ENCODE measurements at places on chromosomes 3 and 15.
A peak's percentile ranks its signal among the peaks of the same experiment; 100 is the strongest.

DNA sequence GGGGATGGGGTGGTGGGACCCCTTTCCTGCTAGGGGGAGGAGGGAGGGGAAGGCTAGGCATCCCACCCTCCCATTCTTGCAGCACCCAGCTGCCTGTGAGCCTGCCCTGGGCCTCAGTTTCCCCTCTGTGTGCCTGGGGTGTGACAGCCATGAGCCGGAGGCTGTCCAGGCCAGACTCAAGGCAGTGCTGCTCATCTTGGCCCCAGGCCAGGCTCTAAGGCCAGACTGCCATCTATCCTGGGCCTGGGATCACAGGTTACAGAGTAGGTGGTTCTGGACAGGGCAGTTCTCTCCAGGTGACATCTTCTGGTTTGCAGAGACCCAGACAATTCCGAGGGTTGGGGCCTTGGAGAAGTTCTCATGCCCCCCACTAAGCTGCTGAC lies 3.3 kb upstream of the VILL start:
- DNase-seq, result no peak

- peak; percentile 92 for DNase-seq
Measured at GRCh38 chr3:53842436-53843194, 3.6 kb downstream of the CHDH start.

DNA sequence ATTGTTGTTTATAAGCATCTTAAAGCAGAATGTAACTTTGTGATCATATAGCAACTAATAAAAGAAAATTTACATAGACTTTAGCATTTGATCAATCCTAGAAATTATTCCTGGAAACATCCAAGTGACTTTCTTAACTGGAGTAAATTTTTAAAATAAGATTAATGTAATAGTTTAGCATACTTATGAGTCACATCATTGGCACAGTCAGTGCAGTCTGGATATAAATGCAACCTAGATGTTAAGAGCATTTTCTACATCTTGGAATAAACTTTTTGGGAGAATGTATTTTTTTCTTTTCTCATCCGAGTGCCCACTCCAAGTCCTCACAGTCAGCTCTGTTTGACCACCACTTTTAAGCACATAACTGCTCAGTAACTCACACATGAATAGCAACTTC lies 324.6 kb upstream of the PLSCR5 start:
- DNase-seq, result no peak

- DNase-seq, result no peak
Measured at GRCh38 chr3:177968891-177969290, 567.3 kb upstream of the KCNMB2 start.

DNA sequence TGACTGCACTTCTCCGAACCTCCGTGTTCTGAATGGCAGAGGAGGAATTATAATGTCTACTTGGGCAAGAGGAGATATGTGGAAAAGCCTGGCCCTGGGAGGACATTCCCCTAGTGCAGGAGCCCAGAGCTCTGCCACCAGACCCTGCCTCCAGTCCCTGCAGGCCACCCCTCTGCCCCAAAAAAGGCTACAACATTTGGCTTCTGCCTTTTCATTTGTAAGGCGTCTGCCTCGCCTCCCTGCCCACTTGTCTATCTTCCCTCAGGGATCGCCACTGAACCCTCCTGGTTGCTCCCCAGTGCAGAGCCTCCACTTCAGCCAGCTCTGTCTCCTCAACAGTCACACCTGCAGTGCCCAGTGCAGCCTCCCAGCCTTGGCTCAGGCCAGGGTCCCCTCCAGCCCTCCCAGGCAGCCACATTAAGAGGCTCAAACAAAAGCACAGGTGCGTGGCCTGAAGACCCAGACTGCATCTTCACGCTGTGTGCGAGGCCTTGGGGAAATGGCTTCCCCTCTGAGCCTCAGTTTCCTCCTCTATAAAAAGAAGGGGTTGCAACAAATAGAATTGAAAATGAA lies 125.9 kb upstream of the SMAD3 start:
- DNase-seq, result no peak

DNA sequence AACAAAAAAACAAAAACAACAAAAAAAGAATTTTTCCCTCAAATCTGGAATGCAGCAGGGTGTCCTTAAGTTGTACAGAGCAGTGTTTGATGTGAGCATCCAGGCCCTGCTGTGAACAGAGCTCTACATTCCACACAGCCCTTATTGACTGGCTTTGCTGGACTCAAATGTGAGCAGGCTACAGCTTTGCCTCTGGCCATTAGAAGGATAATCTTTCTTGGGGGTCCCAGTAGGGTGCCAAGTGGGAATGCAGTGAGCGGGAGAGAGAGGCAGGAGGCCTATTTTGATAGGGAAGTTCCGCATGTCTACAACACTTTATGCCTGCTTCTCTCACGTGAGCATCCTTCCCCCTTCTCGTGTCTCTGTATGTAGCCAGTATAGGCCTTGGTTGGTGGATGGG lies 34.4 kb upstream of the TPRG1 start:
- no peak for DNase-seq

DNA sequence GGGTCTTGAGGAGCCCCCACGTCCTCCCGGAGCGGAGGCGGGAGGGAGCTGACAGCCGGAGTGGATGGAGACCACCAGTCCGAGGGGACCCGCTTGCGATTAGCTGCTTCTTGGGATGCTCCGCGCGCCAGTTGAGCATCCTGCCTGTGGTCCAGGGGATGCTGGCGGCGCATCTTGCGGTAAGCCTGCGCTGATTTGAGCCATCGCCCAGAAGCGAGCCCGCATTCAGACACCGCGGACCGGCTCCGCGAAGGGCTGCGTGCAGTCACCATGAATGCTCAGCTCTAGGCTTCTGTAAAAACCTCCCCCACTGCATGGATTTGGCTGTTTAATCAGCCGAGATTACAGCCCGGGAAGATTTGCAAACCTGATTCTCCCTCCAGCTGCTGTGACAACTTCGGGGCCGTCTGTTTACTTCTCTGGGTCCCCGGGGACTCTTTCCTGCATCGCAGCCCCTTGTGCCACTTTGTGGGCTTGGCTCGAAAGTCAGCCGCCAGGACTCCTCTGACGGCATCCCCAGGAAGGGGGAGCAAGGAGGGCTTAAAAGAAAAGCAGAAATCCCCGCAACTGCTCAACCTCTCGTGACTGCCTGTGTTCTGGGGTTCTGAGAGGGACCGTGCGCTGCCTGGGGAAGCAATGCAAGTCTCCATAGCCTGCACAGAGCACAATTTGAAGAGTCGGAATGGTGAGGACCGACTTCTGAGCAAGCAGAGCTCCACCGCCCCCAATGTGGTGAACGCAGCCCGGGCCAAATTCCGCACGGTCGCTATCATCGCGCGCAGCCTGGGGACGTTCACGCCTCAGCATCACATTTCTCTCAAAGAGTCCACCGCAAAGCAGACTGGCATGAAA lies 171.1 kb downstream of the KCNAB1 start:
- DNase-seq, result peak; percentile 39

DNA sequence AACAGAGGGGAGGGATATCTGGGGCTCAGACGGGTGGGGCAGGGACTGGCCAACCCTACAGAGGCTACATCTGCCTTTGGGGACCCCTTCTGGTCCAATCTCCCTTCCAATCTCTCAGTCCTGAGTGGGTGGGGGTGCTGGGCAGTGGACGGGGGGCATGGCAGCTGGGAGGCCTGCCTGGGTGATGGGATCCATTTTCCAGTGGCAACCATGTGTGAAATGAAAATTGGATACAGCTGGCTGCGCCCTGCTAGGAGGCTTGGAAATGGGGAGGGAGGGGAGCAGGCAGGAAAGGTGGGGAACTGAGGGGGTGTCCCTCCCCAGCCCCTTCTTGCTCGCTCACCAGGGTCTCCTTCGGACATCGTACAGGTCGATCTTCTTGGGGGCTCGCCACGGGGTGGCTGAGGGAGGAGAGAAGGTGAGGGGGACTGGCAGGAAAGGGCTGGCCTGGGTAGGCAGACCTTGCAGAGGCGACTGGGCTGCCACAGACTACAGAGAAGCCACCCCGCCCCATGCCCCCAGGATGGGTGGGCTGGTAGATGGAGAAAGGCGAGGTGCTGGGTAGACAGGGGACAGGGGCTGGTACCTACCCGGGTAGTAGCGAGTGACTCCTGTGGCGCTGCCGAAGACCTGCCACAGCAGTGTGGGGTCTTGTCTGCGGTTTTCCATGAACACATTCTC lies 21.2 kb upstream of the TMEM115 start:
- no peak for DNase-seq

DNA sequence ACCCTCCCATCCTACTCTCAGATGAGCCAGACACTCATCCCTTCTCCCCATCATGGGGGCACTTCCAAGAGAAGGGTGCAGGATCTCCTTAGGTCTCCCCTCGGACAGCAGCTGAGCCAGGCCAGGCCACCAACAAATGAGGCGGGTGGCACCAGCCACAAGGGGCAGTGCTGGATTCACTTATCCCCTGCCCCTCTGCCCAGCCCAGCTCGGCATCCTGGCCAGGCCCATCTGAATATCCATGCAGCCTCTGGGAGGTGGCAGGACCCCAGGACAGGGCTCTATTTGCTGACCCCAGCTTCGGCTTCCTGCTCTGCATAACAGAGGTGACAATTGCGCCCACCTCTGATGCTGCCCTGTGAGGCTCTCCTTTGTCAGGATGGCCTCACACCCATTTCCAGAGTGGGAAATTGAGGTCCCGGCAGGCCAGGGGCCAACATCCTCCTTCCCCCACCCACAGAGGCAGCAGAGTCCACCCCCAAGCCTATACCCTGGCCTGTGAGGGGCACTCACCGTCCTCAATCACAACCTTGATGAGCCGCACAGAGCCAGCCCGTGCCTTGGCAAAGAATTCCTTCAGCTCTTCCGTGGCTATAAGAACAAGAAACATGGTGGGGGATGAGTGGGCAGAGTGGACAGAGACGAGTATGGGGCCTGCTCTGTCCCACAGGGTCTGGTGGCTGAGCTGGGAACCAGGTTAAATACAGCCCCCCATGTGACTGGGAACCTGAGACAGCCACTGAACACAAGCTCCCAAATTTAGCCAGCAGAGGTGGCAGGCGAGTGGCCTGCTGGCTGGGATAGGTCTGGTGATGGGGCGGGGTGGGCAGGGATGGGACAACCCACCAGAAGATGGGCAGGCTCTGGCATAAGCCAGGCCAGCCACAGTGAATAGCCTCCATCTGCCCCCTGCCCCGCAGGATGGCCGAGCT lies 4.2 kb downstream of the TWF2 start:
- DNase-seq, result no peak

DNA sequence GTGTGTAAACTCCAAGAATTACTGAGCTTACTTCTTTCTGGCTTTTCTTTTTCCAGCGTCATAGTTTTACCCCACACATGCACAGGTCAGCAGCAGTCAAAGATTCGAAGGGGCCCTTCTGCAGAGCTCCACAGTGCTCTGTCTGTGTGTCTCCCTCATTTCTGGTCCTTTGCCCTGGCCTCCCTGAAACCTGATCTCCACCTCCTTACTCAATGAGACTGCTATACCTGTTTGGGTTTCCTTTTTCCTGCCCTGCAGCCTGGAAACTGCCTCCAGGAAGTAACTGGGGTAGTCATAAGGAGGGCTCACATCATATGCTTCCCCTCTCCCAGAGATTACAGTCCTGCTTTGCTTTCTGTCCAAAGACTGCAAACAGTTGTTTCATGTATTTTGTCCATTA lies 82.8 kb upstream of the TNIK start:
- DNase-seq, result no peak

DNA sequence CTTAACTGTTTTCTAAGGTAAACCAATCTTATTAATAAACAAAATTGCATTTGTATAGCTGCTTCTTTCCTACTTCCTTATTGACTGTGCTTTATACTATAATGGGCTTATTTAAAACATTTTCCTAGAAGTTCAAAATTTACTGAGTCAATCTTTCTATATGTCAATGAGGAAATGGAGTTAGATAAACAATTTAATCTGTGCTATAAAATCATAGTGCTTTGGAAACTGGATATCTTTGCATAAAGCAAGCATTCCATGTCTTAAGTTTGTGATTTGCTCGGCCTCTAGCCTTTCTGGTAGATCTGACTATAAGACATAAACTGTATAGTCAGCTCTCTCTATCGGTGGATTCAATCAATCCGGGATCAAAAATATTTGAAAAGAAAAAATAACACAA lies 99.6 kb downstream of the NEDD4 start:
- no peak for DNase-seq

DNA sequence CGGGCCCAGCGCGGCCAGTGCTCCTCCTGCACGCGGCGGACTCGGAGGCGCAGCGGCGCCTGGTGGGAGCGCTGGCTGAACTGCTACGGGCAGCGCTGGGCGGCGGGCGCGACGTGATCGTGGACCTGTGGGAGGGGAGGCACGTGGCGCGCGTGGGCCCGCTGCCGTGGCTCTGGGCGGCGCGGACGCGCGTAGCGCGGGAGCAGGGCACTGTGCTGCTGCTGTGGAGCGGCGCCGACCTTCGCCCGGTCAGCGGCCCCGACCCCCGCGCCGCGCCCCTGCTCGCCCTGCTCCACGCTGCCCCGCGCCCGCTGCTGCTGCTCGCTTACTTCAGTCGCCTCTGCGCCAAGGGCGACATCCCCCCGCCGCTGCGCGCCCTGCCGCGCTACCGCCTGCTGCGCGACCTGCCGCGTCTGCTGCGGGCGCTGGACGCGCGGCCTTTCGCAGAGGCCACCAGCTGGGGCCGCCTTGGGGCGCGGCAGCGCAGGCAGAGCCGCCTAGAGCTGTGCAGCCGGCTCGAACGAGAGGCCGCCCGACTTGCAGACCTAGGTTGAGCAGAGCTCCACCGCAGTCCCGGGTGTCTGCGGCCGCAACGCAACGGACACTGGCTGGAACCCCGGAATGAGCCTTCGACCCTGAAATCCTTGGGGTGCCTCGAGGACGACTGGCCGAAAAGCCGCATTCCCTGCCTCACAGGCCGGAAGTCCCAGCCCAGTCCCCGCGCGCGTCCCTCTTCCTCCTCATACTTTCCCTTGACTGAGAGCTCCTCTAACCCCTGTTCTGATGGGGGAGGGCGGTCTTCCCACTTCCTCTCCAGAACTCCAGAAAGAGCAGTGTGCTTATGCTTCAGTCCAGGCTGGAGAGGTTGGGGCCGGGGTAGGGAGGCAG lies 1.4 kb upstream of the IL17RC start:
- DNase-seq, result no peak
